ENCODE measurements at places on chromosomes 3 and 15.

DNA sequence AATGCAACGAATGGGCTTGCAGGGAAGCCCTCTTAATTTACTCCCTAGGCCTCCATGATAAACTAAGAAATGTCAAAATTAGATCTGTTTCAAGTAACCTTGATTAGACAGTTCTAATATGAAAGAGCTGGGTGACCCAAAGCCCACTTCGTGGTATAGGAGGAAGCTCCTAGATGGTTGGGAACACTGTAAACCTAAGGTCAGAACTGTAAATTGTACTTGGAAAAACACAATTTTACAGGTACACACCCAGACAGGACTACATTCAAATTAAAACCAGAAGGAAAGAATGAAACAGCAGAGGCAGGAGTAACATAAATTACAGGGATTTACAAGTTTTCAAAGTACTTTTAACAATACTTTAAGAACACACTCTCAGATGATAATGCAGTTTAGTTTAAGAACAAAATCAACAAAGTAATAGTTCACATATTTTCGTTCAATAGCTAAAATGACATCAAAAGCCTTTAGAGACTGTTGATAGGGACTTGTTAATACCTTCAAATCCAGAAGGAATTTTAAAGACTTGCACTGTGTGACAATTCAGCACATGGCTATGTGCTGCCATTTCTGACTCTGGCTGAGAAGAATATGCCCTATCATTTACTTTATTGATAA, 18.4 kb downstream of the ISL2 start:
- DNase-seq: no peak

GRCh38 chr3:127096256-127097071, 96.5 kb upstream of the PRR23E start:
- peak; percentile 26 for DNase-seq

DNA sequence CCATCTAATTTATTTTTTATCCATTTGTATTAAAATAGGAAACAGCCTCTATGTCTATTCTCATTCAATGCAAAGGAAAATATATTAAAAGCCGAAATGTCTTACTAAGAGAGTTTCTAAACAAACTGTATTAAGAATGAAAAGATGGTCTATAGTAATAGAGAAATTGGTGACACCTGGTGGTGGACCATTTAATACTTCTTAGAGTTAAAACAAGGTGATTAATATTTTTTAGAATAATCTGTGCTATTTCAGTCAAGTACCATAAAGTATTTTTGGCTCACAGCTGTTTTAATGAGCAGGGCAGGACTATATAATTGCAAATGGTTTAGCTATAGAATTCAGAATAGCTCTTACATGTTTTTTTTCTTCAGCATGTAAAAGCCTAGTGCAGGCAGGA, 55.7 kb downstream of the SYNPR start:
- DNase-seq: no peak

- DNase-seq: no peak
Observed at GRCh38 chr3:62229908-62230307, 143.4 kb downstream of the FEZF2 start.

- DNase-seq: no peak
Observed at GRCh38 chr3:151145713-151146070, 57.3 kb downstream of the GPR171 start.

DNA sequence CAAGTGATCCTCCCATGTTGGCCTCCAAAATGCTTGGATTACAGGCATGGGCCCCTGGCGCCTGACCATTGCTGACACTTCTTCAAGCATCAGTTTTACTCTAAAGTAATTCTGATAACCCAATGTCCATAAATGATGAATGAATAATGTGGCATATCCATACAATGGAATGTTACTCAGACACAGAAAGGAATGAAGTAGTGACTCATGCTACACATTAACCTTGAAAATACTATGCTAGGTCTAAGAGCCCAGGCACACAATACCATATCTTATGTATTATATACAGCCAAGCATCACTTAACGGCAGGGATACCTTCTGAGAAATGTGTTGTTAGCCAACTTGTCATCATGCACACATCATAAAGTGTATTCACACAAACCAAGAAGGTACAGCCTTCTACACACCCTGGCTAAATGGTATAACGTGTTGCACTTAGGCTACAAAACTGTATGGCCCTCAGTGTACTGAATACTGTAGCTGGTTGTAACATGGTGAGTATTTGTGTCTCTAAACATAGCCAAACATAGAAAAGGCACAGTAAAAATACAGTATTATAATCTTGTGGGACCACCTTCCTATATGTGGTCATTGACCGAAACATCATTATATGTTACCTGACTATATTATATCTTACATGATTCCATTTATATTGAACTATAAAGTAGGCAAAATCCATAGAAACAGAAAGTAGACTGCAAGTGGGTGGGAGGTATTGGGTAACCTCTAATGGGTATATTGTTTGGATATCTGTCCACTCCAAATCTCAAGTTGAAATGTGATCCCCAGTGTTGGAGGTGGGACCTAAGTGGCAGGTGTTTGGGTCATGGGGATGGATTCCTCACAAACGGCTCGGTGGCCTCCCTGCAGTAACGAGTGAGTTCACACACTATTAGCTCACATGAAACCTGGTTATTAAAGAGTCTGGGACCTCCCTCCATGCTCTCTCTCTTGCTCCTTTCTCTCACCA, 31.4 kb downstream of the MKRN2 start:
- no peak for DNase-seq

DNA sequence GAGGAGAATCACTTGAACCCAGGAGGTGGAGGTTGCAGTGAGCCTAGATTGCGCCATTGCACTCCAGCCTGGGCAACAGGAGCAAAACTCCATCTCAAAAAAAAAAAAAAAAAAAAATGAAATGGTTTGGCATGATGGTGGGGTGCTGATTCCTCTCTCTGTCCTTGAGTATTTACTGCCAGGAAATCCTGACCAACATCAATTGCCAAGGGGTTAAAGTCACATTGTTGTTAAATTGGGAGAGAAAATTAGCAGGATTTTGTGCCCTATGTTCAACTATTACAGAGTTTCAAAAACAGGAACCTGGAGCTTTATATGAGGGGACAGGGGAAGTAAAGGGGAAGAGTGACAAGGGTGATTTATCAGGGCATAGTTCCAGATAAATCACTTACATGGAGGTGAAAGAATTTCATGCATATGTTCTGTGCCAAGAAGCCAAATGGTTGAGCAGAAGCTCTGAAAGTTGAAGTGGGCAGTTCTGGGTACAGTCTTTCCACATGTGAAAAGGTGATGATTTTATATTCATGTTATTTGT, 70.5 kb upstream of the TSEN2 start:
- DNase-seq: no peak

- no peak for DNase-seq
Observed at GRCh38 chr15:52557274-52557641, 11.6 kb downstream of the ARPP19 start.

DNA sequence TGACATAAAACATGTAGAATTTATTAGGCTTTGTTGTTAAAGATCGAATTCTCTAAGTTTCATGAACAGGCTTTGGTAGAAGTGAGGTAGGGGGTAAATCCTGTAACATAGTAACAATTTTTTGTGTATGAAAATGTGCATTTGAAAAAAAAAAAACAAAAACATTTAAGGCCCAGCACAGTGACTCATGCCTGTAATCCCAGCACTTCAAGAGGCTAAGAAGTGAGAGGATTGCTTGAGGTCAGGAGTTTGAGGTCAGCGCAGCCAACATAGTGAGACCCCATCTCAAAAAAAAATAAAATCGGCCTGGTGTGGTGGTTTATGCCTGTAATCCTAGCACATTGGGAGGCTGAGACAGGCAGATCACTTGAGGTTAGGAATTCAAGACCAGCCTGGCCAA, 26.8 kb upstream of the PPP4R2 start:
- DNase-seq: no peak

- DNase-seq: no peak
Observed at GRCh38 chr3:115788921-115789470, 165.7 kb downstream of the GAP43 start.

- DNase-seq: no peak
Observed at GRCh38 chr3:184682671-184683070, 29.2 kb downstream of the MAGEF1 start.

GRCh38 chr3:71783152-71783551, 1.8 kb downstream of the PROK2 start:
- no peak for DNase-seq

DNA sequence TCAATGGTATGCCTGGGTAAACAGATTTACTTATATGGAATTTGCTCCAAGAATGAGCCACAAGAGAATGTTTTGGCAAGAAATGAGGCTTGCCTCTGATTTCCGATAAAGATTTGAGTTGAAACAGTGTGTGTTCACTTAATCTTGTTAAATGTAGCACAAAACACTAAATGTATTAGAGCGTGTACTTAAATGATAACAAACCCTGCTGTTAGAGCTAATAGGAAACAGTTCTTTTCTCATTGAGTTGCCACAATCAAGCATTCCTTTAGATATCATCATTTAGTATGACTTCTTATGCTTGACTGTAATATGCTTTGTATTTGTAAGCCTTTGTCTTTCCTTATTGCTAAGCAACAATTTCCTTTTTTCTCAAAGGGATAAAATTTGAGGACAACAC, 353.6 kb upstream of the ZNF717 start:
- no peak for DNase-seq

- DNase-seq: no peak
Observed at GRCh38 chr3:46931631-46932331, 44.8 kb downstream of the CCDC12 start.

- no peak for DNase-seq
Observed at GRCh38 chr3:111692593-111693552, 97.7 kb upstream of the ZBED2 start.

DNA sequence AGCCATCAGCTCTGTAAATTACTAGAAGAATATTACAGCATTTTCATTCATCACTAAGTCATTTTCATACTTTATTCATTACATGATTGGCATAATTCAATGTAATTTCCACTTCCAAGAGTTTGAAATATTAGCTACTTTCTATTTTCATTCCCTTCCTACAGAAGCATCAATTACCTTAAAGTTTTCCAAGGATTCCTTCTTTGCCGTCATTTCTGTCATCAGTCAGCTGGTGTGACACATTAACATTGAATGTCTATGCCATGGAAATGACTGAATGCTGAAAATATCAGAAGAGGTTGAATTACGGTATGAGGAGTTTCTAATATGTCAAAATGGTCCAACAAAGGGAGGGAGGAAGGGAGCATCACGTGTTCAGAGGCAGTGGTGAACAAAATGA, 718.2 kb upstream of the GRM7 start:
- DNase-seq: no peak

GRCh38 chr15:100900136-100900794, 18.9 kb upstream of the LRRK1 start:
- no peak for DNase-seq

GRCh38 chr3:100891033-100891432, 102.2 kb downstream of the ABI3BP start:
- no peak for DNase-seq

- no peak for DNase-seq
Observed at GRCh38 chr3:10520072-10520471, 14.7 kb upstream of the ATP2B2 start.

GRCh38 chr3:77244981-77245380, 205.1 kb downstream of the ROBO2 start:
- DNase-seq: no peak

DNA sequence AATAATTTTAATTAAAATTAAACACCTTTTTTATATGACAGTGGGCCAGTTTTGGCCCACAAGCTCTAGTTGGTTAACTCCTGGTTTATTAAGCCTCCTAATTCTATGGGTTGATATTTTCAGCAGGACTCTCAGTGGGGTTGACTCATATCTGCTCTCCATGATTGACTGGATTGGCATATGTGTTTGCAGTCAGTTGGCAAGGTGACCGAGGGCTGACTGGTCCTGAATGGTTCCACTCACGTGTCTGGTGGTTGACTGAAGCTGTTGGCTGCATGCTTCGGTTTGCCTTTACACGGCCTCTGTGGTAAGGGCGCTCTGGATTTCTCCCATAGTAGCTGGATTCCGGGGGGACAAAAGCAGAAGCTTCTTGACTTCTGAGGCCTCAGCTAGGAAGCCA, 65.3 kb upstream of the ZNF280D start:
- no peak for DNase-seq

DNA sequence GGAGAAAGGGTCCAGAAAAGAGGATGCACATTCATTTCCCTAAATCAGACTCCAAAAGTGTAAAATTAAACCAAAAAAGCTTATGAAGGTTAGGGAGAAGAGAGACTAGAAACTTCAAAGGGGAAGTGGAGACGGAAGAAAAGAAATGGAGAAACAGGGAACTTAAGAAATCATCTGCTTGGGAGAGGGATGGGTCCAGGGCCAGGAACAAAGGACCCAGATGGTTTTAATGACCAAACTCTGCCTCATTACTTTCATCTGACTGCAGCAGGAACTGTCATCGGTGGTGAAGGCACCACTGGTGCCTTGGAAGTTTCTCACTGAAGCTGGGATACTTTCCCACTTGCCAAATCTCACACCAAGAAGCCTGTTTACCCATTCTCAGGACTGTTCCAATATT, 70.5 kb upstream of the SLC4A7 start:
- no peak for DNase-seq

GRCh38 chr15:36831904-36832287, 252.5 kb downstream of the CDIN1 start:
- DNase-seq: no peak

DNA sequence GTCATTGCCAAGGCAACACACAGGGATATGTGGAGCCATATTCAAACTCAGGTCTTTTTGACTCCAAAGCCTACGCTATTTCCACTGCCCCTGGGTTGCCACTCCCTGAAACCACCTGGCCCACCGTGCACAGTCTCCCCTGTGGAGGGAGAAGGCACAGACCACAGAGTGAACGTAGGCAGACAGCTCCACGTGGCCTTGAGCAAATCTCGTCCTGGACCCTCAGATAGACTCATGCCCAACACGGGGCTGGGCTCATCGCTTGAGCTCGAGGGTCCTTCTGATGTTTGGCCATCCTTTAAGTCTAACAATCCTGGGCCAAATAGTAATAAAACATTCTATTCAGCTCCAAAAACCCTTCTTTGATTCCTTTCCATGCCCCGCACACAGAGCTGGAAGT, 72.0 kb downstream of the CPN2 start:
- peak; percentile 24 for DNase-seq

DNA sequence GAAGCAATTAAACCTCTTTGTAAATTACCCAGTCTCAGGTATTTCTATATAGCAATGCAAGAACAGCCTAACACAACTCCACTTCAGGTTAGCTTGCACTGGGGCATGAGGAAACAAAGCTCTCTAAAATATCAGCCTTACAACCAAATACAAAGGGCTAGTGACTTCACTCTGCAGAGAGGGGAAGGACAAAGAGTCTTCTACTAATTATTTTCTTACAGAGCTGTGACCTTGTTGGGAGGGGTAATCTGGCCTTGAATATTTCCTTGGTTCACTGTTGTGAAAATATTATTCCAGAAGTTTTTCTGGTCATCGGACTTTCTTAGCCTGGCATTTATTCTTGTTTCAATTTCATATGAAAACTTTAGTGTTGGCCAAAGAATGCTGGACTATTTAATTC, 334.4 kb upstream of the CTNNB1 start:
- no peak for DNase-seq
